Aorta (tissue), 5 donors: ENCODE measurements at places on chromosomes 5 and 9. TPM values are rescaled to one million over a fixed set of nuclear protein-coding genes. Genes with fewer than 3 reads are reported as not detected.

DNA sequence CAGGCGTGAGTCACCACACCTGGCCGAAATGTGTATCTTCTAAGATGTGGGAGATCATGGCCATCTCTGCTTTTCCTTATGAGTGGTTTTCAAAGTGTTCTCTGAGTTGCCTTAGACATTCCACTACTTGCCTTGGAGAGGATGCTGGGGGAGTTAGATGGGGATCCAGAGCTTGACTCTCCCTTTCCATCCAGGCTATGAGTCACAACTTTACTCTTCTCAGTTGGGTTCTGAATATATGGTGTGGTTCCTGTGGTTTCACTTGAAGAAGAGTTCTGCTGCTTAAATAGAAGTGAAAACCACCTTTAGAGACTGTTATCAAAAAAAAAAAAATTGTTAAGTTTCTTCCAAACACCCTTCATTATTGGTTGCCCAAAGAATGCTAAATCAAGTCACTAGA, 217.6 kb downstream of the ZNF608 start:
- H3K27me3 ChIP-seq, result no peaks in the 10 kb centered on the region
- H3K4me1 ChIP-seq, result no peaks in the 10 kb centered on the region
- H3K4me3 ChIP-seq, result no peak overlapping the region
- H3K27ac ChIP-seq, result no peak overlapping the region
- DNase-seq, result no peak
- H3K36me3 ChIP-seq, result no peaks in the 10 kb centered on the region

DNA sequence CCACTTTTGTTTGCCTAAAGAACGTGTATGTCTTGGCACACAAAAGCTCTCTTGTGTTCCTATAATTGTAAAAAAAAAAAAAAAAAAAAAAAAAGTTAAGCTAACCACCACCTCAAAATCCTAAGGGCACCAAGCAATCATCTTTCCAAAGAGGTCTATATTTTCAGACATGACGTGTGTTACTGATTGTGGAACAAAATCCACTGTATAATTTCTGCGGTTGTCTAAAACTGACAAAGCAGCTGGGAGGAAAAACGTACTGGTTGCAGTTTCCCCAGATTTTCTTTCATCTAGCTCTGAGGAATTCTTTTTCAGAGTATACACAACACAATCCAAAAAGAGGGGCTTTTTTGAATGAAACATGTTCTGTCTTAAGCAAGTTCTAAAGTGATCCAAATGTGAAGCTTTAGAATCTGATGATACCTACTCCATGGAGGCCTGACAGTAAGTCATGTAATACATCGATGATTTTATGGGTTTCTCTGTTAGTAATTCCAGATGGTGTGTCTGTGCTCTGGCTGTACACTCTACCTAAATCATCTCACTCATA, 375.6 kb upstream of the NUDT12 start:
- H3K4me1 ChIP-seq, result no peaks in the 10 kb centered on the region
- no peaks in the 10 kb centered on the region for H3K27me3 ChIP-seq
- H3K36me3 ChIP-seq, result no peaks in the 10 kb centered on the region
- no peak for DNase-seq

The TRAF1 gene
- total RNA-seq, result 19.8 TPM

The GABRG2 gene
- total RNA-seq, result not detected

The PCDH12 gene
- total RNA-seq, result 10.3 TPM

DNA sequence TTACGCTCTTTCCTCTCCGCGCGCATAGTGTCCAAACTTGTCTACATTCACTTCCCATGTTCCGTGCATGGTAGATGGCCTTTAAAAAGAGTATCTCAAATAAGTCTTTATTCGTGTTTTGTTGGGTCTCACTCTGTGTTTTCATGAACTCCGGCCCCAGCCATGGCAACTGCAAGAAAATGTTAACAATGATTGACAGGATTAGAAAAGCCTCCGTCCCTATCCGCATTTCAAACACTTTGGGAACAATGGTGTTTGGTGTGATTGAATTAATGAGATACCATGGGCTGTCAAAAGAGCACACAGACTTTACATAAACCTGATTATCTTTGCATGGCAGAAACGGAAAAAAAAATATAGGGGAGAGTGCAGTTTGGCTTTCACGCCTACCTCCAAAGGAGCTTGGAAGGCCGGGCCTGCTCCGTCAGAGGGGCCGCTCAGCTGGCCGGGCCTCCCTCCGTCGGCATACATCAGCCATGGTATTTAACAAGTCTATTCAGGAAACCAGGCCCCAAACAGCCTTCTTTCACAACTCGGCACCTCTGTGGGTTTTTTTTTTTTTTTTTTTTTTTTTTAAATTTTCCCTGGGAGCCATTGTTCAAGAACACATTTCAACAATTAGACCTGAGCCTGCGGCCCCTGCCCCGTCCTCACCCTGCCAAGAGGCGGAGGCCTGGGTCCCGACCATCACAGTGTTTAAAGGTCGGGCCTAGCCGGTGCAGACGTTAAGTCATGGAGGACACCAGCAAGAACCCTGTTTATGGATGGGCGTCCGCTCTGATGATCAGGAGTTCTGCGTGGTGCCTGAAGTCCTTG, 323.8 kb upstream of the IRX4 start:
- no peaks in the 10 kb centered on the region for H3K27me3 ChIP-seq
- no peak overlapping the region for H3K27ac ChIP-seq
- DNase-seq, result no peak

DNA sequence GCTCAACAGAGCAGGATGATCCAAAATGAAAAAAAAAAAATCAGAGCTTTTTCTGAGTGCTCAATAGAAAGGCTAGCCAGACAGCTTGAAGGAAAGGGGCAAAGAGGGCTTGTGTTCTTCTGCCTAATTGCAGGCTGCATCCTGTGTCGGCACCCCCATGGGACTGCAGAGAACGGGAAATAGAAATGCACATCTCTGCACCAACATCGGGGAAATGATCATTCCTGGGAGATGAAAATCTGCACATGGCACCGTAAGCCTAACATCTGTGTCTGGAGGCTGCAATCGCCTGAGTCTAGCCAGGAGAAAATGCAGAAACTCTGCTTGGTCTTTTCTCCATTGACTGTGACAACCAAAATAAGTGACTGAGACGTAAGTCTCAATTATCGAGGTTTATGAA, 243.9 kb downstream of the ICE1 start:
- no peaks in the 10 kb centered on the region for H3K36me3 ChIP-seq
- no peaks in the 10 kb centered on the region for H3K27me3 ChIP-seq
- H3K4me1 ChIP-seq, result no peaks in the 10 kb centered on the region
- H3K4me3 ChIP-seq, result no peak overlapping the region
- no peak for DNase-seq

The CDH18 gene
- not detected for total RNA-seq

GRCh38 chr9:12972608-12973589, 198.1 kb downstream of the LURAP1L start:
- H3K4me1 ChIP-seq, result no peaks in the 10 kb centered on the region
- H3K27me3 ChIP-seq, result no peaks in the 10 kb centered on the region
- DNase-seq, result no peak
- no peak overlapping the region for H3K4me3 ChIP-seq
- H3K27ac ChIP-seq, result no peak overlapping the region
- H3K36me3 ChIP-seq, result no peaks in the 10 kb centered on the region

The NUDT2 gene
- 13.6 TPM for total RNA-seq

The ARL14EPL gene
- total RNA-seq, result 0.63 TPM

- DNase-seq, result no peak
- H3K36me3 ChIP-seq, result no peaks in the 10 kb centered on the region
- no peak overlapping the region for H3K27ac ChIP-seq
- no peak overlapping the region for H3K4me3 ChIP-seq
- no peaks in the 10 kb centered on the region for H3K4me1 ChIP-seq
Observed at GRCh38 chr9:134339183-134339806, 13.0 kb downstream of the RXRA start.

- no peaks in the 10 kb centered on the region for H3K36me3 ChIP-seq
- H3K4me1 ChIP-seq, result no peaks in the 10 kb centered on the region
- H3K4me3 ChIP-seq, result no peak overlapping the region
- H3K27ac ChIP-seq, result no peak overlapping the region
- DNase-seq, result no peak
Observed at GRCh38 chr9:125815568-125815967, 68.4 kb downstream of the PBX3 start.

DNA sequence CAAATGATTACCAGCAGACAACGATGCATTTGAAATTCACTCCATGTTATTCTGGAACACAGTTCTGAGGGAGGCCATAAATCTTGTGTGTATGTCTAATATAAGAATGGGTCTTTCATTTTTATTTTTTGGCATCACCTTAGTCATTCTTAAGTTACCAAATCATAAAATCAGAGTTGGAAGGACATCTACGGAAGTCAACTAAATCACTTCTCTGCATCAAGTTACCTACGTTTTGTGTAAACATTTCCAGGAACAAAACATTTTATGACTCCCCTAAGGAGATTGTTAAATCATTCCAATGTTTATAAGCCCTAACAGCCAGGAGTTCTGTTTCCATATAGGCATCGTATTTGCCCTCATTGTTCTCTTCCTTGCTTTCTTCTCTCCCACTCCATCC, 378.2 kb downstream of the FAM170A start:
- H3K4me1 ChIP-seq, result peaks cover 2% of the 10 kb centered on the region
- no peak overlapping the region for H3K4me3 ChIP-seq
- no peak overlapping the region for H3K27ac ChIP-seq
- DNase-seq, result no peak
- H3K36me3 ChIP-seq, result no peaks in the 10 kb centered on the region

GRCh38 chr9:133135146-133135745, 14.2 kb upstream of the RALGDS start:
- no peaks in the 10 kb centered on the region for H3K27me3 ChIP-seq
- H3K4me3 ChIP-seq, result no peak overlapping the region
- H3K4me1 ChIP-seq, result no peaks in the 10 kb centered on the region
- peak; percentile 80 for DNase-seq
- no peaks in the 10 kb centered on the region for H3K36me3 ChIP-seq

- no peaks in the 10 kb centered on the region for H3K27me3 ChIP-seq
- no peak overlapping the region for H3K27ac ChIP-seq
- no peak for DNase-seq
- no peaks in the 10 kb centered on the region for H3K36me3 ChIP-seq
- H3K4me1 ChIP-seq, result peaks cover 2% of the 10 kb centered on the region
- no peak overlapping the region for H3K4me3 ChIP-seq
Observed at GRCh38 chr9:70603020-70603411, 188.6 kb upstream of the KLF9 start.

- no peaks in the 10 kb centered on the region for H3K27me3 ChIP-seq
- no peaks in the 10 kb centered on the region for H3K36me3 ChIP-seq
- no peak overlapping the region for H3K4me3 ChIP-seq
- no peak overlapping the region for H3K27ac ChIP-seq
- peak; percentile 20 for DNase-seq
Observed at GRCh38 chr5:172546196-172546595, 91.9 kb upstream of the SH3PXD2B start.

The CDX1 gene
- total RNA-seq, result not detected

The HTR1A gene
- total RNA-seq, result not detected

DNA sequence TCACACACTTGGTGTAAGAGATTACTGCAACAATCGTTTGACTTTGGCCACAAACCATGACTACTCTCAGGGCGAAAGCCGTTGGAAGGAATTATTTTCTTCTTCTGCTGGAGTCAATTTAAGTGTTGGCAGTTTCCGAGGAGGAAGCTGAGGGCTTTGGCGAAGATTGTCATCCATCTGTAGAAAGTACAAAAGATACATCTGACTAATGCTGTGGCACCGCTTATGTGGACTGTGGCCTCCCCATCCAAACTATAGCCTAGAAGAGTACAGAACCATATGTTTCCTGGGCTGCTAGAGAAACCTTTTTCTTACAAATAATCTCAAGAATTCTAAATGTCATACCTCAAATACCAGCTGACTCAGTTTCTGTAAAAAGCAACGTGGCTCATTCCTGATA, 7.4 kb downstream of the MTX3 start:
- H3K27me3 ChIP-seq, result no peaks in the 10 kb centered on the region
- peaks cover 5% of the 10 kb centered on the region for H3K36me3 ChIP-seq
- H3K27ac ChIP-seq, result no peak overlapping the region
- H3K4me3 ChIP-seq, result no peak overlapping the region
- no peak for DNase-seq

DNA sequence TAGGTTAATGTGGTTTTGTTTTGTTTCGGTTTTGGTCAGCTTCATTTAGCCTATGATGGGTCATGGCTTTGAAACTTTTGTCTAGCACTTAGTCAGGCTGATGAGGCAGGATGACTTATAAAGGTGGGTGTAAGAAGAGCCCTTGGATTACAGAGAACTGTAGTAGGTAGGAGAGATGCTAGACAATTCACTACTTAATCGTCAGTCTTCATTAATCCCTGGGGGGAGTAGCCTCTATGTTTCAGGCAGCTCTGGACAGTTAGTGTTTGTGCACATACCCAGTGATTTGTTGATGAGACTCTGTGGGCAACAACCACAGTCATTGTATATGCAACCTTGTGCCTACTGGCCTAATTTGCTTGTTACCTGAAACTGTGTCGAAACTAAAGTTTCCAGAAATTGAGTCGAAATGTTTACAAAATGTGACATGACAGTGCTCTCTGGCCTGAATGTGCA, 113.3 kb downstream of the MTREX start:
- DNase-seq, result no peak
- H3K27me3 ChIP-seq, result no peaks in the 10 kb centered on the region
- H3K4me3 ChIP-seq, result no peak overlapping the region
- H3K27ac ChIP-seq, result peak overlapping the region; percentile 44
- H3K36me3 ChIP-seq, result peaks cover 6% of the 10 kb centered on the region

The PRUNE2 gene
- 304 TPM for total RNA-seq

GRCh38 chr9:100425758-100426157, 1.2 kb upstream of the MSANTD3 start:
- no peak overlapping the region for H3K4me3 ChIP-seq
- no peak for DNase-seq
- no peaks in the 10 kb centered on the region for H3K27me3 ChIP-seq
- H3K27ac ChIP-seq, result no peak overlapping the region
- no peaks in the 10 kb centered on the region for H3K36me3 ChIP-seq
- peaks cover 3% of the 10 kb centered on the region for H3K4me1 ChIP-seq

The MED7 gene
- total RNA-seq, result 10.5 TPM

GRCh38 chr5:138983984-138984383, 108.8 kb upstream of the LRRTM2 start:
- no peaks in the 10 kb centered on the region for H3K27me3 ChIP-seq
- no peaks in the 10 kb centered on the region for H3K36me3 ChIP-seq
- DNase-seq, result no peak
- H3K27ac ChIP-seq, result no peak overlapping the region

- no peaks in the 10 kb centered on the region for H3K4me1 ChIP-seq
- no peak overlapping the region for H3K27ac ChIP-seq
- H3K4me3 ChIP-seq, result no peak overlapping the region
Observed at GRCh38 chr9:567128-567746, 274.3 kb upstream of the DMRT1 start.

DNA sequence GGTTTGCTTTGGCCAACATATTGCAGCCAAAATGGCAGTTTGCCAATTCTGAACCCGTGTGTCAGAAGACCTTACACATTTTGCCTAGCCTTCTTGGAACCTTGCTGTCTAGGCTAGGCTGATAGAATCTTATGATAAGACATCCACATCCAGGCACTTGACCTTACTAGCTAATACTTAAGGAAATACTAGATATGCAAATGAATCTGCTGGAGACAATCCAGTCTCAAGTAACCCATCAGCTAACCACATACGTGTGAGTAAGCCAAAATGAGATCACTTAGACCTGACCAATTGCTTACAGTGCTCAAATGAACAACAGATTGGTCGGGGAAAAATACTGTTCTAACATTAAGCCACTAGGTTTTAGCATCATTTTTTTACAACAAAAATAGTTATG, 1504.6 kb upstream of the CDH9 start:
- H3K4me3 ChIP-seq, result no peak overlapping the region
- H3K36me3 ChIP-seq, result no peaks in the 10 kb centered on the region
- H3K4me1 ChIP-seq, result no peaks in the 10 kb centered on the region
- no peak overlapping the region for H3K27ac ChIP-seq

- H3K36me3 ChIP-seq, result no peaks in the 10 kb centered on the region
- DNase-seq, result no peak
- H3K4me3 ChIP-seq, result no peak overlapping the region
- no peak overlapping the region for H3K27ac ChIP-seq
Observed at GRCh38 chr9:97820373-97820772, 32.7 kb upstream of the FOXE1 start.

The ANGPTL2 gene
- total RNA-seq, result 44.8 TPM

GRCh38 chr5:175640106-175640775, 17.6 kb upstream of the HRH2 start:
- H3K4me1 ChIP-seq, result no peaks in the 10 kb centered on the region
- no peak overlapping the region for H3K4me3 ChIP-seq
- H3K27ac ChIP-seq, result no peak overlapping the region
